ENCODE measurements at places on chromosomes 3 and 15. TPM values are rescaled to one million over a fixed set of nuclear protein-coding genes. Genes with fewer than 3 reads are reported as not detected.
A peak's percentile ranks its signal among the peaks of the same experiment; 100 is the strongest.

Gene C2CD4A
- 0.33 TPM for polyA plus RNA-seq

Gene LYSMD4
- polyA plus RNA-seq: 15.6 TPM

Gene WNT5A
- 42.5 TPM for polyA plus RNA-seq

Gene NUSAP1
- polyA plus RNA-seq: 148 TPM

Gene MED12L
- polyA plus RNA-seq: 2.7 TPM

Gene PTPN9
- 45.5 TPM for polyA plus RNA-seq

Gene MESP1
- polyA plus RNA-seq: 0.52 TPM

Gene GOLGA8H
- 2.4 TPM for polyA plus RNA-seq

Gene NEO1
- 167 TPM for polyA plus RNA-seq

Gene HEG1
- 27.7 TPM for polyA plus RNA-seq

Gene C3orf85
- 17.9 TPM for polyA plus RNA-seq

Gene KNG1
- polyA plus RNA-seq: 56.9 TPM

Gene PDZRN3
- polyA plus RNA-seq: 48.5 TPM

GRCh38 chr3:192168202-192168601 lies 559.1 kb downstream of the FGF12 start:
- no peak for DNase-seq

DNA sequence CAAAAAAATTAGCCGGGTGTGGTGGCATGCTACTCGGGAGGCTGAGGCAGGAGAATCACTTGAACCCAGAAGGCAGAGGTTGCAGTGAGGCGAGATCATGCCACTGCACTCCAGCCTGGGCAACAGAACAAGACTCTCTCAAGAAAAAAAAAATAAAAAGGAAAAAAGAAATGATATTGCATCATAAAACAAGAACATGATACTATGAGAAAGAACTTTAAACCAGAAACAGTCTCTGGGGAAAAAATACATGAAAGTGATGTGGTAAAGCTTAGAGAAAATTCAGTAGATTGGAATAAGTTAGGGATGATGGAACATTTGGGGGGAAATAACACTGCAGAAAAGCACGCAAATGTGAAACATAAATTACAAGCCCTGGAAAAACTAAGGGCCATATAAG lies 54.7 kb downstream of the CRYGS start:
- no peak for DNase-seq

GRCh38 chr3:159805411-159805772 lies 183.2 kb upstream of the IL12A start:
- no peak for DNase-seq

GRCh38 chr3:190193210-190193609 lies 72.5 kb upstream of the P3H2 start:
- DNase-seq: no peak

- DNase-seq: no peak
Measured at GRCh38 chr3:23324745-23325144, 121.6 kb downstream of the UBE2E2 start.

DNA sequence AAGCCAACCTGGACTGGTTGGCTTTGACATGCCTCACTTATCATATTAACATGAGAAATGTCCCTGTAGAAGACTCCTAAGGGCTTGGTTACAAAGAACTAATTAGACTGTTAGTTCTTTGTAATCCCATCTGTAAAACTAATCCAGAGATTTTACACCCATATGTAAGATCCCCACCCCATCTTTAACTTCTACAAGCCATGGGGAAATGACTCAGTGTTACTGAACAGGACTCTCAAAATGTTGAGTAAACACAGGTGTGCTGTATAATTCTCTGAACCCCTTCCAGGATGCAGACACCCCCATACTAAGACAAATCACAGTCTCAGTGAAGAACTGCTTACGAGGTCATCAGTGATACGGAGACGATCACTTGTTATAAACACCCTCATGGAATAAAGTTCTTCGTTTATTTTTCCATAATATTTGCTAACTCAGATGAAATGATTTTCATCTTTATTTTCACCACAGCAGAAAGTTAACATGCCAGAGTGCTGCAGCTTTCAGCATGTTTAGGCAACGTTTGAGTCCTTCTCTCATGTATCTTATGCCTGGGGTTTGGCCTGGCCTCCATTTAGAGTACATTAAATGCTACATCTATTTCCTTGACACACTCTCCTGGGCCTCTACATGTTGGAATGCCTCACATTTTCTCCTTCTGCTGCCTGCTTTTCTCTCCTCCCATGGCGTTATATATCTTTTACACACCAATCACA lies 55.3 kb upstream of the LEKR1 start:
- DNase-seq: no peak

DNA sequence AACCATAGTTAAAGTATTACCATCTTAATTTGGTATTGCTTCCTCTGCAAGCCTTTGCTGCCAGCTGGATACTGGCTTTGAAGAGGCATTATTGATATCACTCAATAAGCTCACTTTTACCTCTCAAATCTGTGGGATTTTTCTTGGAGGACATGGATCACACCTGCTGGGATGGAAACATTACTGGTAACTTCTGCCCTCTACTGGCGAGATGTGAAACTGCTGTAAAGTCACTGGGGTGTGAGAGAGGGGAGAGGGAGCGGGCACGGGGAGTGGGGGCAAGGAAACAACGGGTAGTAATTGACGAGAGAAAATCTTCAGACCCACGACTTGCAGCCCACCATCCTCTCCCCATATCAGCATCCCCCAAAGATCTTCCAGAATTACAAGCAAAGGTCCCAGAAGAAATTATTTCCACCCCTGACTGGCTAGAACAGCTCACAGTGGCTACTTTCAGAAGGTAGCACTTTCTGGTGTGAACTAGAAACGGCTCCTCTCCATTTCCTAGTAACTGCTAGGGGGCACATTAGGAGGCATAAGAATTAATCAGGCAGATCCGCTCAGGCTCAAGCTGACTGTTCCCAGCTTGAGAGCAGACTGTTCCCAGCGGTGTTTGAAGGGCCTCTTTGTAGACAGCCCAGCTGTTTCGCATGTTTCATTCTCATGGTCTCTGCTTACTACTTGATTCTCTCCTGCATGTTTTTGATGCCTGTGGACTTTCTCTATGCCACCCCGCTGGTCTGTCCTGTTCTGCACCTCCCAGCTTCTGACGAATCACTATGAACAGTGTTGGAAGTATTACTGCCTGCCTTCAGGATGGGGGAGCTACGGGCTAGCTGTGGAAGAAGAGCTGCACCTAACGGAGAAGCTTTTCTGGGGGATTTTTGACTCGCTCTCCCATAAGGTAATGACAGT lies 230.4 kb upstream of the CHRM5 start:
- peak; percentile 49 for DNase-seq

GRCh38 chr3:138205527-138205926 lies 18.4 kb downstream of the ARMC8 start:
- DNase-seq: no peak

DNA sequence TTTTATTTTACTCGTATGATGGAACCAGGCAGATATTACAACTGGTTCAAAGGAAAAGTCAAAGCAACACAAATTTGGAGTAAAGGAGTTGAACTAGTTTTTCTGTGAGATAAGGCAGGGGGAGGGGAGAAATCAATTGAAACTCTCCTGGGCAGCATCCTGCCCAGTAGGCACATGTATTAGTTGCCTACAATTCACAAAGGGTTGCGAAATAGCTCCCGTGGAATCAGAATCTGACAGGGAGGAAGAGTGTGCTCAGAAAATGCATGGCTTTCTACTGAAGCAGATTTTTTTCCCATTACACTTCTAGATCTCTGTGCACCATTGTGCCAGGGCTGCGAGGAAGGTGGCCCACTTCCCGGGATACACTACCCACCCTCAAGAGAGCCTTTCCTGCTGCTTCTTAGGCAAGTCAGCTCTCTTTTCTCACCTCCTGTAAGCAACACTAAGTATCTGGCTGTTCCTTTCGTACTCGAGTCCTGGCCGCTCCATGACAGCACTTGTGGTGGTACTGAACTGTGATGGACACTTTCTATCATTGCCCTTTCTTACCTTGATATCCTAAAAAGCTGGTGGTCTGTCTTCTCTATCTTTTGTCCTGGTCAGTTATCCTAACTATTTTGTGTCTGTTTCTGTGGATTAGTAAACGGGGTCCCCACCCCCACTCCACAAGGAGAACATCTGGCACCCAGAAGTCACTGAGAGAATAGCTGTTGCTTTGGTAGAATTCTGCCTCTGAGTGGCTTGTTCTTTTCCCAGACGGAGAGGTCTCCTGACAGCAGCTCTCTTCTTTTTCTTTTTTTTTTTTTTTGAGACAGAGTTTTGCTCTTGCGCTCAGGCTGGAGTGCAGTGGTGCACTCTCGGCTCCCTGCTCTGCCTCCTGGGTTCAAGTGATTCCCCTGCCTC lies 74.8 kb downstream of the RPL39L start:
- DNase-seq: no peak

DNA sequence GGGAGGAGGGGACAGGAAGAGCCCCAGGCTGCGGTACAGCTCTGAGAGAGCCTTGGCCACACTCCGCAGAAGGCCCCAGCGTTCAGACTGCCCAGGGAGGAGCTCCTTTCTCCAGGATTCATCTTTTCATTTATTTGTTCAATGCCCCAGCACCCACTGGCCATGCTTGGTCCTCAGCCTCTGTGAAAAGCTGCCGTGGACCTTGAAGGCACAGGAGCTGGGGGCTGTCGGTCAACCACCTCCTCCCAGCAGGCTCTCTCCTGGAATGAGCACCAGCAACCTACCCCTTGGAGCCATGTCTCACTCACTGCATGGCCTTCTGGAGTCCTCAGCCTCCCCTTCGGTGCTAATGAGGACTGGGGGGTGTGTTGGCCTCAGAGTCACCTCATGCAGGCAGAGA lies 21.6 kb upstream of the PRR23E start:
- DNase-seq: no peak

GRCh38 chr3:150144191-150144708 lies 173.6 kb upstream of the PFN2 start:
- no peak for DNase-seq

DNA sequence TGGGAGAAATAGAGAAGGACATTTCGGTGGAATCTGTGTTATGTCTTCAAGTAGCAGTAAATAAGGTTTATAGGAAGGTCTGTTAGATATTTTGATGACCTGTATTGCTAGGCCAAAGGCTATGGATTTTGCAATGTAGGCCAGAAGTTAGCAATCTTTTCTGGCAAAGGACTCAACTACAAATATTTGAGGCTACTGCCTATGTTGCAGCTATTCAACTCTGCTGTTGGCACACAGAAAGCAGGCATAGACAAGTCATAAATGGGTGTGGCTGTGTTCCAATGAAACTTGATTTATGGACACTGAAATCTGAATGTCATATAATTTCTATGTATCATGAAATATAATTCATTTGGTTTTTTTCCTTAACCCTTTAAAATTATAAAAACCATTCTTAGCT lies 438.7 kb upstream of the C2CD4B start:
- DNase-seq: no peak

GRCh38 chr15:70345251-70346019 lies 247.7 kb upstream of the TLE3 start:
- DNase-seq: no peak

- DNase-seq: no peak
Measured at GRCh38 chr3:179503640-179504039, 52.4 kb upstream of the GNB4 start.

GRCh38 chr3:143207338-143207961 lies 87.9 kb downstream of the CHST2 start:
- no peak for DNase-seq

- DNase-seq: no peak
Measured at GRCh38 chr15:48937886-48938285, 25.8 kb downstream of the SHC4 start.

GRCh38 chr3:138875754-138876664 lies 41.3 kb upstream of the PIK3CB start:
- no peak for DNase-seq

DNA sequence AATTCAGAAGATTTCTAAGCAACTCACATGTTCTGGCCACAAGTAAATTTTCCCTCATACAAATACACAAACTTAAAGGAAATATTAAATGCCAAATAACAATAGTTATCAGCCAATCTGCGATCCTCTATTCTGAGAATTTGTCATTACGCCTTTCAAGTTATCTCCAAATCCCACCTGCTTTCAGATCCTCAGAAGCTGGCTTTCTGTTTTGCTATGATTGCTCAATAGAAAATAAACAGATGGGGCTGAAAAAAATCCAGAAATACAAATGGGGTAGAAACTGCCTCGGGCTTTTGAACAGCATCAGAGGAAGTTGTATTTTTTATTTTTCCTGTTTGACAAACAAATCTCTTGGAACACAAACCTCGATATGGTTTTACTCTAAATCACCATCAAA lies 74.0 kb upstream of the CNTN4 start:
- DNase-seq: no peak

- no peak for DNase-seq
Measured at GRCh38 chr15:101406526-101407195, 82.8 kb downstream of the PCSK6 start.

GRCh38 chr3:49900491-49901153 lies 3.1 kb downstream of the MST1R start:
- DNase-seq: no peak

- no peak for DNase-seq
Measured at GRCh38 chr3:104438706-104439105, 928.0 kb upstream of the ALCAM start.

GRCh38 chr3:42796332-42796885 lies 7.9 kb downstream of the HIGD1A start:
- DNase-seq: no peak

GRCh38 chr3:353191-353739 lies 156.7 kb downstream of the CHL1 start:
- no peak for DNase-seq

DNA sequence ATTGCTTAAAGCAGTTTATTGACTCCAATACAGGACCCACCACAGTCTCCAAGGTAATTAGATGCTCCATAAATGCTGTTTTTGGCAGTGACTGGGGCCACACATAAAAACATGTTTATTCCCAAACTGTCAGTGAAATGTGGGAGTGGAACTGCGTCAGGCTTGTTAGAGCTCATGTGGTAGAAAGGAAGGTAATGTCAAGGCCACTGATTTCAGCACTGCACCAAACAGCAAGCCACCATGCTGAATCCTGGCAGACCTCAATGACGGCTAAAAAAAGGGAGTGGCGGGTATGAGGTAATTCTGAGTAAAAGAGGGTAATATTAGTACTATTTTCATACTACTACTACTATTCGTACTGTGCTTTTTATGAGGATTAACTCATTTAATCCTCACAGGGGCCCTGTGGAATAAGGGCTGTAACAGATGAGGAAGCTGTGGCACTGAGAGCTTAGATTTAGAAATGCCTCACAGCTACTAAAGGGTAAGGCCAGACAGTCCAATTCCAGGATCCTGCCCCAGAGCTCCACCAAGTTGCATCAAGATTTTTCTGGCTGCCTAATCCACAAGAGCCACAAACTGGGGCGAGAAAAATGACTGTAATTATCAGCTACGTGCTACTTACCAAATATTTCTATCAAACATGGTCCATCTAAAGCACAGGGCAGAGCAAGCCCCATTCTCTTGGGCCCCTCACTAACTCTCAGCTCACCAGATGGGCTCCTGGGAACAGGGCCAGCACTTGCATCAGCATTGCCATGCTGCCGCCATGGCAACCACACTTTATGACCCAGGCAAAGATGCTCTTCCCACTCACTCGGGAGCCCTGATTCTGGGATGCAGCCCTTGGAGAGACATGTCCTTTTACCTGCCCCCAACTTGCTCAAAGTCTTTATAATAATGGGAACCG lies 83.6 kb upstream of the SPATA12 start:
- DNase-seq: no peak

GRCh38 chr15:25730918-25731317 lies 132.2 kb downstream of the ATP10A start:
- no peak for DNase-seq
